Kidney (tissue), 22 donors: ENCODE measurements at places on chromosomes 11 and 22. TPM values are rescaled to one million over a fixed set of nuclear protein-coding genes. Genes with fewer than 3 reads are reported as not detected.

- DNase-seq: no peak
These were observed 23.1 kb upstream of the PHLDA2 start for GRCh38 chr11:2952290-2952689.

- peak; percentile 16 for DNase-seq
These were observed 5.3 kb downstream of the UBQLN3 start for GRCh38 chr11:5504403-5504921.

DNA sequence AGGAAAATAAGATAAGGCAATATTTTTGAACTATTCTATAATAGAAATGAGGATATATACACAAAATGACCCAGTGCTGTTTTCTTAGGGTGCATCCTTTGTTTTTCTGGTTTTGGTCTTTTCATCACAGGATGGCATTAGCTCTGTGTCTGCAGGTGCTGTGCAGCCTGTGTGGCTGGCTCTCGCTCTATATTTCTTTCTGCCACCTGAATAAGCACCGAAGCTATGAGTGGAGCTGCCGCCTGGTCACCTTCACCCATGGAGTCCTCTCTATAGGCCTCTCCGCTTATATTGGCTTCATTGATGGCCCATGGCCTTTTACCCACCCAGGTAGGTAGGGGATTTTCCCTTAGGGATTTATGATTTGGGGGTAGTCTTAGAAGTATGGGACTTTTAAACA, 2.2 kb downstream of the TLCD5 start:
- DNase-seq: no peak

SLC15A3 gene
- 27.0 TPM for total RNA-seq

CARD10 gene
- total RNA-seq: 42.3 TPM

C11orf16 gene
- total RNA-seq: 0.91 TPM

TRIM44 gene
- total RNA-seq: 88.9 TPM

DNA sequence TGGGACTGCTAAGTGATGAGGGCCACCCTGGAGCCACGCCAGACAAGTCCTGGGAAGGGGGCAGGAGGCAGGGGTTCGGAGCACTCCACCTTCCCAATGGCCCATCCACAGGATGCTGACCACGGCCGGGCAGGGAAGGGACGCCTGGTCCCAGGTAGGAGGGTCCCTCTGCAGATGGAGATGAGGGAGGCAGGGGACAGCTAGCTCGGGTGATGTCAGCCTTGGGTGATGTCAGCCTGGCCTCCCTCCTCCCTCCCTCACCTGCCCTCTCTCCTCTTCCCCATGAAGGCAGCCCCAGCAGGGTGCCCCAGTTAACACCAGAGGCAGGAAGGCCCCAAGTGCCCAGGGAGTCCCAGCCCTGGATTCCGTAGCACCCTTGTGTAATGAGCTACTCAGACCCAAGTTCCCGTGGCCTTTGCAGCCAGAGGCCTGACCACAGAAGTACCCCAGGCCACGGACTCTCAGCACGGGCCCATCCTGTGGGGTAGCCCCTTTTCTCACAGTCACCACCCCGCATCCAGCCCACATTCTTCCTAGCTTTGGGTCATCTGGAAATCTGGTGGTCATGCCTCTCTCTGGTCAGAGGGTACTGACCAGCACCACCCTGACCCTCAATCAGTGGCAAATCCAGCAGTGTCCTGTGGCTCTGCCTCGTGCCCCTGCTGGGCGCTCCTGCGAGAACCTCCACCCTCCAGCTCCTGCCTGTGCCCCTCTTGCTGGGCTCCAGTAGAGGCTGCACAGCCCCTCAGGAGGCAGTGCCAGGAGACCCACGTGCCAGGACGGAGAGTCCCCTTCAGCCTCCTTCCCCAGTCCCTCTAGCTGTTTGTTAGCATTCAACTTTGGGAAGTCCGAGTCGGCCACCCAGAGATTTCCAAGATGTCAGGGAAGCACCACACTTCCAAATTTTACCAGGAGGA, 47.4 kb downstream of the SHANK2 start:
- no peak for DNase-seq

GRCh38 chr11:123544631-123545375, 109.6 kb downstream of the SCN3B start:
- no peak for DNase-seq

GRCh38 chr11:11822946-11823345, 18.8 kb upstream of the USP47 start:
- no peak for DNase-seq

GRCh38 chr11:85052636-85053035, 574.5 kb downstream of the DLG2 start:
- no peak for DNase-seq

DNA sequence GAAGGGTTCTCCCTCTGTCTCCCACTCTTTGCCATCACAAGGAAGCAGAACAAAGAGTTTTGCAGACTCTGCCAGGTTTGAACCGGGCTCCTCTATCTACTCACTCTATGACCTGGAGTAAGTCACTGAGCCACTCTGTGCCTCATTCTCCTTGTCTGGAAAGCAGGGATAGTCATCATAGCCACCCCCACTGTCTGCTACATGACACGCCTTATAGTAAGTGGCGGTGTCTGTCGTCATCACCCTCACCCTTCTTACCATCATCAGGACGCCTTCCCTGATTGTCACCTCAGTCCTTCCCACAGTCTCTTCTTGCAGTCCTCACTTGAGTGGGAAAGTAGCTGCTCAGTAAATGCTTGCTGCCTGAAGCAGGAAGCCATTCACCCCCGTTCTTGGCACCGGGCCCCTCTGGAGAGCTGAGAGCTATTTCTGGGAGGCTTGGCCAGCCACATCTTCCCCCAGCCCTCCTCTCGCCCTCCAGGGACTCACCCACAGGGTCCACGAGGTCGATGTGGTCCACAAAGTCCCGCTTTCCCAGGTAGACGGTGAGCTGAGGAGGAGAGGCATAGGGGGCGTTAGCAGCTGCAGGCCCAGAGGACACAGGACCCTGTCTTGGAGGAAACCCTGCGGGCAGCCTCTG, 46.4 kb downstream of the TPBGL start:
- no peak for DNase-seq

DNA sequence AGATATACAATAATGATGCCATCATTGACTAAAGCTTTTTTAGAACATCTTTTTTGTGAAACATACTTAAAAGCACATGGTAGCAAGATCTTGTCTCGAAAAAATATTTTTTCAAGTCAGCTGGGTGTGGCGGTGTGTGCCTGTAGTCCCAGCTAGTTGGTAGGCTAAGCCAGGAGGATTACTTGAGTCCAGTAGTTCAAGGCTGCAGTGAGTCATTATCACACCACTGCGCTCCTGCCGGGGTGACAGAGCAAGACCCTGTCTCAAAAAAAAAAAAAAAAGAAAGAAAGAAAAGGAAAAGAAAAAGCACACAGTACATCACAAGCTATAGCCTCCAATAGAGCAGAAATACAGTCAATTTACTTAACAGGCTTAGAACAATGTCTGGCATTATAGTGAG, 37.0 kb downstream of the ENTHD1 start:
- no peak for DNase-seq

DNA sequence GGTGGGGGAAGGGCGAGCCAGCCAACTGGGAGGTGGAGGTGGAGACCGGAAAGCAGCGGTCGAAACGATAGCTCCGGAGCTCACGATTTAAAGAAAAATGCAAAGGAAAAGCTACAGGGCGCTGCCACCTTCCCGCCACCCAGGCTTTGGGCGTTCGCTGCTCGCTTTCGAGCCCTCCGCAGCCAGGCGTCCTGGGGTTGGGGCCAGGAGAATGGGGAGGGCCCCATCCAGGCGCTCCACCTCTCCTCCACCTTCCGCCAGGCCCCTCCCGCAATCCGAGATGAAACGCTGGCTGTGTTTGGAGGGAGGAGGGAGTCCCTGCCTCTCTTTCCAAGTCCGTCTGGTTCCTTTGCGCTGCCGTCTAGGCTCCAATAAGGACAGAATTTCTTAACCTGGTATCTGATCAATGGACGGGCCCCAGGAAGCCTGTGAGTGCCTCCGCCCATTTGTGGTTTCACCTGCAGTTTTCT, 483 bp upstream of the ABTB2 start:
- DNase-seq: peak; percentile 74

MAP6 gene
- total RNA-seq: 7.7 TPM
